H1 (cell line): ENCODE measurements at places on chromosomes 5 and 9. TPM values are rescaled to one million over a fixed set of nuclear protein-coding genes. Genes with fewer than 3 reads are reported as not detected.
A peak's percentile ranks its signal among the peaks of the same experiment; 100 is the strongest.

DNA sequence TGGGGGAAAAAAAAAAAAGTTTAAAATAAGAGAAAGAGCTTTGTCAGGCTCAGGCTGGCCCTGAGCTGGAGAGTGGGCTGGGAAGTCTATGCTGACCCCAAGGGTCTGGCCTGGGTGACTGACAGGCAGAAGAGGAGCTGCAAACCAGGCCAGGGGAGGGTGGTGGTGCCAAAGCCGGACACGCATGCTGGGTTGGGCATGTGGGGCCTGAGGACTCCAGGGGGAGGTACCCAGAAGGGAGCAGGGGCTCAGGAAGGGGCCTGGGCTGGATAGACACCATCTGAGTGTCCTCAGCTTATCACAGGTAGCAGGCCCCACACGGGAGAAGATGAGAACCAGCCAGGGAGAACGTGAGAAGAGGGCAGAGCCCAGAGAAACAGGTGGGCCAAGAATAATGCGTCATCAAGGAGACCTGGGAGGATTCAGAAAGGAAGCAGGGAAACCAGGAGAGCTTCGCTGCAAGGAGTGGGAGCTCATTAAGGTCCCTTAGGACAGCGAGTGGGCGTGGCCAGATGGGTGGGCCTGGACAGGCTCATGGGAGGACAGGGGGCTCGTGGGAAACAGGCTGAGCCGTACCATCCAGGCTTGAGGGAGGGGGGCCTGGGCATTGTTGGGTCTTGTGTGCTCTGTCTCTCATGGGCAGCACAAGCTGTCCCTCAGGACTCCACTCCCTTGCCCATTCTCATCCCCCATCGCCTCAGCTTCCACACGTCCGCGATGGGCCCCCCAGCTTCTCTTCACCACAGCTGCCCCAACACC, 16.0 kb downstream of the TMOD1 start:
- DNase-seq: no peak

DNA sequence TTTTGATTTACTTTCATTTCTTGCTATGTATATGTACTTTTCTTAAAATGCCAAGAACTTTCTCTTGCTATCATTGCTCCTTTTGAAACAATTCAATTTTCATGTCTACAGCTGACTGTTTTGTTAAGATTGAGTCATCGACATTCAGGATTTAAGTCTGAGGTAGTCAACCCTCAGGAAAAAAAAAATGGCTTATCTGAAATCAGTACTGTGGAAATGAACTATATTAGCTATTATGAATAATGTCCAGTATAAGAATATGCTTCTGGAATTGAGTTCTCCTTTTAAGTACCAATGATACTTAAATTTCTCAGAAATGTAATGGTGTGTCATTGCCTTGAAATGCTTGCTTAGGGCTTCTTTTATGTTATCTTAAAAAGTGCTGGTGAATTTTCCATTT, 37.9 kb downstream of the TNFAIP8 start:
- no peak for DNase-seq

GRCh38 chr9:28502741-28503140, 929.5 kb upstream of the C9orf72 start:
- no peak for DNase-seq

The IL9 gene
- total RNA-seq: not detected in 2 replicates

GRCh38 chr9:82201196-82201595, 212.6 kb downstream of the SPATA31D1 start:
- DNase-seq: no peak

The ICE1 gene
- total RNA-seq: 52.2 and 53.9 TPM in 2 replicates

DNA sequence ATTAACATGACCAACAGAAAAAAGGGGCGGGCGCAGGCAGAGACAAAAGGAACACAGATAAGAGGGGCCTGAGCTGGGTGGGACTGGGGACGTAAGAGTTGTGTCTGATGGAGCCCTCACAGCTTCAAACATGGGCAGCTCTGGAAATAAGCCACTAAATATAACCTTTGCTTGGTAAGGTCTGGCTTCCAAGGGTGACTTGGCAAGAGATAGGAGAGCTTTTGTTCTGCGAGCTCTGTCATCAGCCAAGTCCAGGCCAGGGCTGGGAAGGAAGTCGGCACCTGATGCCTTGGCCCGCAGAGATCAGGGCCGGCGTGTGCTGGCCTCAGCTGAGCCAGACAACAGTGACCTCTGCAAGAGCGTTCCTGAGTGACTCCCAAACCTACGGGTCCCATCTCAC, 11.8 kb downstream of the TRUB2 start:
- DNase-seq: no peak

The PAEP gene
- not detected in 2 replicates for total RNA-seq

GRCh38 chr5:180605554-180606214, 14.4 kb upstream of the SCGB3A1 start:
- DNase-seq: peak; percentile 86

GRCh38 chr9:69919461-69920061, 98.9 kb downstream of the CFAP95 start:
- DNase-seq: no peak

The PFN3 gene
- not detected in 2 replicates for total RNA-seq

- no peak for DNase-seq
Observed at GRCh38 chr9:13446286-13446937, 166.9 kb upstream of the MPDZ start.

DNA sequence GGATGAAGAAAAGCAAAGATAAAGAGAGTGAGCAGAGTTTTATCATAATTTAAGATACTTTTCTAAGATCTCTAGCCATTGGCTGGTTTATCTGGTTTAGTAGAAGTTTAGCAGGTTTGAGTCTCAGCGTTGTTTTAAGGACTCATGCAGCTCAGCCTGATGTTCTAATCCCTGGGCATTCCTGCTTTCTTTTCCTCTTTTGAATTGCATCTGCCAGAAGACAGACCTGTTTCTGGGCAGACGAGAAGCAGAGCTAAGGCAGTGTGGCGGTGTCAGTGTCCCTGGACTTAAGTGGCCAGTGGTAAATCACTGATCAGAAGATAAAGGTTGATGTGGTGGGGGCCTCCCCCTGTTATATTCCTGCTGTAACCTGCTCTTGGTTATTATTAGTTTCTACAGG, 138.6 kb downstream of the ADCY2 start:
- no peak for DNase-seq

The IFNB1 gene
- total RNA-seq: not detected in 2 replicates

The SMAD5 gene
- total RNA-seq: 60.5 and 62.9 TPM in 2 replicates
